Vagina (tissue), 2 donors: ENCODE measurements at places on chromosomes 1 and 21.

DNA sequence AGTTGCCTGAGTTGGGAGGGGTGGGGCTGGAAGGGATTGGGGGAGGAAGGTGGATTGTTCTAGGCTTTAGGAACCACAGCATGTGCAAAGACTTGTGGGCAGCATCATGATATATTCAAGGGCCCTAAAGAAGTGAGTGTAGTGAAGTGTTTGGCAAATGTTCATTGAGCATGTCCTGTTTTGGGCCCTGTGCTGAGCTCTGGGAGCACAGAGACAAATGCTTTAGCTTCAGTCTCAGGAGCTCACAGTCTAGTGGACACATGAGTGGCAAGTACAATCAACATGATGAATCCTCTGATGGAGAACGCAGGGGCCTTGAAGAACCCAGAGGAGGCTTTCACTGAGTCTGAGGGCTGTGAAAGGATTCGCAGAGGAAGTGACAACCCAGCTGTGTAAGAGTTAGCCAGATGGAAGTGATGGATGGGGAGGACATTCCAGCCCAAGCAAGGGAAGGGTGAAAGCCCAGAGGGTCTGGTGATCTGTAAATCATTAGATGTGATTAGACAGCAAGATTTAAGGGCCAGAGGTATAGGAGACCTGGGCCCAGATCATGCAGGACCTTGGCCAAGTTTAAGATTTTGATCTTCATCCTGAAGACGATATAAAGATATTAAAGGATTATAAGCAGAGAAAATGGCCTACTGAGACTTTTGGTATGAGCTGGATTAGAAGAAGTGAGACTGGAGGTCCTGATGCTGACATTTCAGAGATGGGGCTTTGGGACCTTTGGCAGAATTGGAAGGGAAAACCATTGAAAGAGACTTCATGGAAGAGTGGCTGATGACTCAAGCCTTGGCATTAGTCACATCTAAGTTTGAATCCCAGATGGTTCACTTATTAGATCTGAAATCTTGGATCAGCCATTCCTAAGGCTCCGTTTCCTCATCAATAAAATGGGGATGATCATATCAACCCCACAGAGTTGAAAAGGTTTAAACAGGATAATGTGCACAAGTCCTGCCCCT is 4.6 kb downstream of the IPO13 start:
- no peak for DNase-seq

GRCh38 chr1:65235867-65236805 is 73.2 kb upstream of the DNAJC6 start:
- DNase-seq: no peak

- no peak for DNase-seq
Measured at GRCh38 chr1:173527151-173527826, 50.2 kb downstream of the PRDX6 start.

DNA sequence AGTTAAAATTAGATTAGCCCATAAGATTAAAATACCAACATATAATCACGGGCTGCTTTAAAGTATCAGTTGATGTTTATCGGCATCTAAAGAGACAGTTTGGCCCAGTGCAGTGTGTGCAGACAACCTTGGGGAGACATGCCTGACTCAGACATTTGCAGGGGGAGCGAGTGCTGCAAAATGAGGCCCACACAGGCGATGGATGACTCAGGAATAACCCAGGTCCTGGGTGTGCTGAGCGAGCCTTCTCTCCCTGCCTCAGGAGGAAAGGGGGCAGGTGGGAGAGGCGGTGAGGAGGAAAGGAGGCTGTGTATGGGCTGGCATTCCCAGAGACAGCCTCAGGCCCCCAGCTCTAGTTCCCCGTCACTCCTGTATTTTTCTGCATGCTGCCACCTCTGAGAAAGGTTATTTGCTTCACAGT is 9.0 kb downstream of the SLC9A1 start:
- no peak for DNase-seq

DNA sequence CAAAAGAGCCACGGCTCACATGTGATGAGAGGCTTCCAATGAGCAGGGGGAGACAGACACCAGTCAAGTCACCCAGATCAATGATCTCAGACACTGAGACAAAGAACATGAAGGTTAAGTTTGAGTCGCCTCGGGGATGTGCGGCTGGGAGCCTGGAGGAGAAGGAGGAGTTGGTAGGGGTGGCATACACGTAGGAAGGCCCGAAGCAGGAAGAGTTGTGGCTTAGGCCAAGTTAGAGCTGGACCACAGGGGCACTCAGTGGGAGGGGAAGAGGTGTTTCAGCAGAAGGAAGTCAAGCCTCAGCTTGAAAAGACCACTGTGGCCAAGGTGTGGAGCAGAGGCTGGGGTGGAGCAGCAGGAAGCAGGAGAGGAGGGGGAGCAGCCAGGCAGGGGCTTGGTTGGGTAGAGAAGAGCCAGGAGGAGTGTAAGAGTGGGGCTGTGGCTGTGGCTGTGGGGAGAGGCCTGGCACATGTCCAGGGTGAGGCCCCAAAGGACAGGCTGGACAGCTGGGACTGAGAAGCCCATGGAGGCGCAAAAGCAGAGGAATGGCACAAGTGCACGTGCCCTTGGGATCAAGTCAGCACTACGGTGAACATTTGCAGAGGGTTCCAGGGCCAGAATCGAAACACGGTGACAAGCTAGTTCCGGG is 27.6 kb downstream of the CTNNBIP1 start:
- no peak for DNase-seq

DNA sequence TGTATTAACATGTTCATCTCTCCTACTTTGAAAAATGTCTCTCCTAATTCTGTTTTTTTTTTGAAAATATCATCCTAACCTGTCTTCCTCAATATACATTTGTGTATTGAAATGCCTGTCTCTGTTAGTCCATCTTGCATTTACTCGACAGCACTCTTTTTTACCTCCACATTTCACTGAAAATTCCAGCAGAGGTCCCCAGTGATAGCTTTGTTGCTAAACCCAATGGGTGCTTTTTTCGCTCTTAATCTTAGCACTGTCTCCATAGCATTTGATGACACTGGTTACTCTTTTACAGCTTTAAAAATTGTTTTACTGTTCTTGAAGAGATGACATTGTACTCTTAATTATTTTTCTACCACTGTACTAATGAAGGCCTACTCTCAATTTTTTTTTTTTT is 10.8 kb downstream of the OSBPL9 start:
- no peak for DNase-seq

- no peak for DNase-seq
Measured at GRCh38 chr1:182723200-182723599, 38.8 kb upstream of the RGS8 start.

GRCh38 chr1:16275591-16275990 is 38.6 kb upstream of the CPLANE2 start:
- DNase-seq: no peak

GRCh38 chr1:61049850-61050540 is 32.4 kb upstream of the NFIA start:
- DNase-seq: no peak

DNA sequence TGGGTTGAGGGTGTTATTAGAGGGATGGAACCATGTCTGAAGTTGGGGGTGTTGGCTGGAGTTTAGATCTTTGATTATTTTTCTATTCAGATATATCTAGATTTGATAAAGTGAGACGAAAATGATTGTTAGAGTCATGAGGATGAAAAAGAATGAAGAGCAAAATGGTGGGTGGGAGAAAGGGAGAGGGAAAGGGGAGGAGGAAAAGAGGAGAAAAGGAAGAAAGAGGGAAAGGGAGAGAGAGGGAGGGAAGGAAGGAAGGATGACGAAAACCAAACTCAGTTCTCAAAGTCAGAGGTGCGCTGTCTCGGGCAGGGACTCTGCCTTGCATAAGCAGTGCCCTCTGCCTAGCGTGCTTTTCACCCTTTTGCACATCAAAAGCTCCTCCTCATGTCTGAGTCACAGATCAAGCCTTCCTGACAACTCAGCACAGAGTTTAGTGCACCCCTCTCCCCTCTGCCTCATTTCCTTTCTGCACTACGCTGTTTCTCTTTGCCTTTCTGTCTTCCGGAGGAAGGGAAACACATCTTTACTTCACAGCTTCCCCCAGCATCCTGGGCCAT is 225.8 kb upstream of the PROX1 start:
- no peak for DNase-seq

GRCh38 chr1:34073028-34073695 is 91.9 kb downstream of the CSMD2 start:
- DNase-seq: no peak

DNA sequence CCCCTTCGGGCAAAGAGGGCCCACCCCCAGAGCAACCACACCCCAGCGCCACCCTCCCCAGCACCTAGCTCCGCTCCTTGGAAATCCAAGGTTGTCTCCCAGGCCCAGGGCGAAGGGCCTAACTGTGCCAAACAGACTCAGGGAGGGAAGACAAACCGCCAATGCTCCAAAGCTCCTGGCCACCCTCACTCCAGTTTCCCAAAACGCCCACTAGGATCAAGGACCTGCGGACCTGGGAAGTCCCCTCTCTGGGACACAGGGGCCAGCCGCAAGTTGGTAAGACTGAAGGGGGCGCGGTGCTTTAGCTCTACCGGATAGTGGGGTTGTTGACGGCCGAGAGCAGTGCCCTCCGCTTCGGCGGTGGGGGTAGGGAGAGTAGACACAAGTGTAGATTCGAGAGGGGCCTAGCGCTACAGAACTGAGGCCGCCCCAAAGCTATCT is 581 bp downstream of the IRF6 start:
- no peak for DNase-seq

GRCh38 chr1:11563560-11564069 is 84.7 kb downstream of the DISP3 start:
- no peak for DNase-seq

DNA sequence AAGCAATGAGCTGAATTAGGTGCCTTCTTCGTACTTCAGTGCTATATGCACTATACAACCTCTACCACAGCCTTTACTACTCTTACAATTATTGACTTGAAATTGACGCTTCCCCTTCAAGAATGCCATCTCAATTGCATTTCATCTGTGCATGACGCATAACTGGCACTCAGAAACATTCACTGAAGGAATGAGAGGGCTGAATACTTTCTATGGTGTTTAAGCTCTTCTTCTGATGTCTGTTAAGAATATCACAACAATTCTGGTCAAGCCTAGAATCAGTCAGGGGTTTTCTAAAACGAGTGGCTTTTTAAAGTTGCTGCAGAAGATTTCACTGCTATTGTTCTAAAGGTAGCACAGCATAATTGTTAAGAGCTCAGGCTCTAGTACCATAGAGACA is 11.5 kb downstream of the DENND1B start:
- no peak for DNase-seq

- DNase-seq: no peak
Measured at GRCh38 chr1:179881642-179882252, 338 bp upstream of the TOR1AIP1 start.

DNA sequence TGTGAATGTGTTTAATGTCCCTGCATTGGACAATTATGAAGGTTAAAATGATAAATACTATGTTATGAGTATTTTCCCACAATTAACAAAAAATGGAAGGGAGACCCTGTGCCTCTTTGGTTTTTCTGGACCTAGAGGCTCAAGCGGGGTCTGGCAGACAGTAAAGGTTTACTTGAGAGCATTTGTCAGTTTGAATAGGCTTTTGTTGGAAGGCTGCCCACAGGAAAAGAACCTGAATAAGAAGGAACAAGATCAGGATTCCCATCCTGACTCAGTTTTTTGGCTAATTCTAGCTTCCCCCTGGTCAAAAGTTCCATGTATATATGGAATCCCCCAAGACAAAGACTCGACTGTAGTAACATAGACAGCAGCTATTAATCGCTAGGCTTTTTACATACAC is 150.9 kb upstream of the JUN start:
- peak; percentile 16 for DNase-seq

DNA sequence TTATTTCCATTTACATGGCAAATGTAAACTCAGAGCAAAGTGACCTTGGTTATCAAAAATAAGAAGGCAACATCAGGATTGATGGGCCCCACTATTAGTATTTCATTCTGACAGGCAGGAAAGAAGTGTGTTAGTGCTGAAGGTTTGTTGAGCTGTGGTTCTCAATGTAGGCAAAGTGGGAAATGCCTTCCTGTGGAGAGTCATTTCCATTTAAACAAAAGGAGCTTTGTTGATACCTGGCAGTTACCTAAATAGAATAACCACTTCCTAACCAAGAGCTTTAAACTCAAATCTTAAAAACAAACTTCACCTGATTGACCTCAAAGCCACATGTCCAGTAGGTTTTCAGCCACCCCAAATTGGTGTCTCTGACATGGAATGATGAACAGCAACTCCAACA is 579.9 kb upstream of the BEND5 start:
- no peak for DNase-seq

- no peak for DNase-seq
Measured at GRCh38 chr1:203361945-203362719, 11.2 kb upstream of the FMOD start.

GRCh38 chr21:32994305-32994704 is 31.4 kb upstream of the OLIG2 start:
- DNase-seq: no peak

DNA sequence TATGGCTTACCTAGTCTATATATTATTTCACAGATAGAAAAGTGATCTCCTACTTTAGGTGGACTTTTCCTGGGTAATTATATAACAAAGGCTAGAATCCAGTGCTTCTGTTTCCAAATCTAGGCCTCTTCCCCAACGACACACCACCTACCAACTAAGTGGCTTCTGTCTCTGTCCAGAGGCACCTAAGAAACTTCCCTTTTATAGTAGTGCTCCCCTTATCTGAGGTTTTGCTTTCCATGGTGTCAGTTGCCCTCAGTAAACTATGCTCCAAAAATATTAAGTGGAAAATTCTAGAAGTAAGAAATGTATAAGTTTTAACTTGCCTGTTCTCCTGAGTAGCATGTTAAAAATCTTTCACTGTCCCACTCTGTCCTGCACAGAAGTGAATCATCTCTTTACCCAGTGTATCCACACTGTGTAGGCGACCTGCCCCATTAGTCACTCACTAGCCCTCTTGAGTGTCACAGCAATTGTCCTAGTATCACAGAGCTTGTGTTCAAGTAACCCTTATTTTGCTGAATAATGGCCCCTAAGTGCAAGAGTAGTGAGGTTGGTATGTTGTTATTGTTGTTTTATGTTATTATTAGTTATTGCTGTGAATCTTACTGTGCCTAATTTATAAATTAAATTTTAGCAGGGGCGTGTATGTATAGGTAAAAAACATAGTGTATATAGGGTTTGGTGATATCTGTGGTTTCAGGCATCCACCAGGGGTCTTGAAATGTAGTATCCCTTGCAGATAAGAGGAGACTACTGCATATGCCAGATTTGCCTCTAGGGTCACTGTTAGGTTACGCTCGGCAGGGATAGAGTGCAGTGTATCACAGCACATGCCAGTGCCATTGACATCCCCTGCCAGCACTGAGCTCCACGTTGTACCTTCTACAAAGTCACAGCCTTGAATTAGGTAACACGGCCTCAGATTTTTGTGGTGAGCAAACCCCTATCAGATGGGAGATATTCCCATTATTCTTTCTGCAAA is 14.7 kb upstream of the CD53 start:
- DNase-seq: no peak

GRCh38 chr1:13790290-13791030 is 90.5 kb downstream of the PRDM2 start:
- DNase-seq: no peak

GRCh38 chr1:180628646-180629045 is 3.2 kb upstream of the XPR1 start:
- DNase-seq: no peak

- no peak for DNase-seq
Measured at GRCh38 chr1:182633031-182633430, 28.8 kb upstream of the RGS16 start.

GRCh38 chr1:154788886-154789285 is 81.2 kb downstream of the KCNN3 start:
- DNase-seq: no peak

GRCh38 chr1:22853651-22854185 is 118.9 kb downstream of the LACTBL1 start:
- no peak for DNase-seq
